Stimulated activated CD4-positive, alpha-beta T cell treated with anti-CD3 and anti-CD28 coated beads, Interleukin-1b, Interleukin-23, amount 100 ng/mL, for 24 hours (primary cell): ENCODE measurements at places on chromosomes 2 and 18.

GRCh38 chr18:79588636-79589481 is 90.7 kb upstream of the CTDP1 start:
- no peak for DNase-seq

GRCh38 chr2:148391324-148391723 is 253.2 kb upstream of the EPC2 start:
- no peak for DNase-seq

DNA sequence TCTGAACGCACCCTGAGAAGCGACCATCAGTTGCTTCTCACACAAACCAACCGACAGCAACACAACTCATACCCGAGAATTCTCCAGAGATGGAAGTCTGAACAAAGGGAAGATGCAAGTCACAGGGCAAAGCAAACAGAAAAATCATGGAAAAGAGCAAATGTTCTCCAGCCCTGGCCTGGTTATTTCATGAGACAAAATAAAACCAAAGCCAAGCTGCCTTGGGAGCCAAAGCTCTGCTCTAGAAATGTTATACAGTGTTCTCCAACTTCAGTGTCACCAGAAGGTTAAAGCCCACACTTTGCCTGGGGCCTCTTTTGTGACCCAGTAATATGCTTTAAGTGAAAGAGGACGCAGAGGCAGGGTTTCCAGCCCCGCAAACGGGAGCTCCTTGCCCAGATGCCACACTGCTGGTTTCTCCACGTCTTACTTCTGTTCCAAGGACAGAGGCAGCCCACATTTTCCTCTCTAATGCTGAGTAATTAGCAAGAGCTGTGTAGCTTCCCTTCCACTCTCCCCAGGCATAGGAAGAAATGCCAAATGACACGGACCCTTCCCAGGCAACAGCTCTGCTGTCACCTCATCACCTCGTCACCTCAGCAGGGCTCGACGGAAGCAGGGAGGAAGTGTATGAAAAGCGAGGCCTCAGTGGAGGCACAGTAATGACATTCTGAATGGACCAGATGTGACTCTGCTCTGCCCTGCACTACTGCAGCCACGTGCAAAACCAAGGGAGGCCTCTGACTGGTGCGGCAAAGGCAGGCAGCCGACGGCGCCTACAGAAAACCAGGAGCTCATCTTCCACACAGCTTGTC is 64.7 kb downstream of the FBXO15 start:
- DNase-seq = no peak

DNA sequence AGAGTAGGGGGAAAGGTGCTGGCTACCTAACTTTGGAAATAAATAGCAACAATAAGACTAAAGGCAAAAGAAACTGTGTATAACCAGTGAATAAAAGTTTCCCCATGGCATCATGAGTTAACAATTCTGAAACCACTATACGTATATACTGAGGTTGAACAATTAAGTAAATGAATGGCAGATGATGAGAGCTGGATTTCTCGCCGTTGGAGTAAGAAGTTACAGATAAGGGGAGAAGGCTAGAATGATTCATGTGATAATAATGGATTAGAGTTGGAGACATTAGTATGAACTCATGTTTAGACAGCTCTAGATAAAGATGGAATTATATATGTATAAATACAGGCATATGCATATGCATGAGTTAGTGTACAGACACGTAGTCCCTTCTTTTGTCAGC is 152.7 kb downstream of the UBR3 start:
- DNase-seq = no peak

DNA sequence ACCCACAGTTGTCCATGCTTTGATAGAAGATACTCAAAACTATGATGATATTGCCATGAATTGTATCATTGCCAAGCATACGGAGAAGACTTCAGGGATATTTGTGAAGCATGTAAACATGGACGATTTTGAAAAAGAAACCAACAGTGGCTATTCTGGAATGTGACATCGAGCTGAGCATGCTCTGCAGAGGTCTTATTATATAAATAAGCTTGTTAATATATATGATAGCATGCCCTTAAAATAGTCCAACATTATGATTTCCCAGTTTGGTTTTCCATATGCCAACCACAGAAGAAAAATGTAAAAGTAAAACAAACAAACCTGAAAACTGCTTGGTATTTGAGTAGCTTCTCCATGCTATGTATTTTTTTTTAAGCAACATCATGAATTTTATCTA is 159.1 kb downstream of the LNPK start:
- no peak for DNase-seq

DNA sequence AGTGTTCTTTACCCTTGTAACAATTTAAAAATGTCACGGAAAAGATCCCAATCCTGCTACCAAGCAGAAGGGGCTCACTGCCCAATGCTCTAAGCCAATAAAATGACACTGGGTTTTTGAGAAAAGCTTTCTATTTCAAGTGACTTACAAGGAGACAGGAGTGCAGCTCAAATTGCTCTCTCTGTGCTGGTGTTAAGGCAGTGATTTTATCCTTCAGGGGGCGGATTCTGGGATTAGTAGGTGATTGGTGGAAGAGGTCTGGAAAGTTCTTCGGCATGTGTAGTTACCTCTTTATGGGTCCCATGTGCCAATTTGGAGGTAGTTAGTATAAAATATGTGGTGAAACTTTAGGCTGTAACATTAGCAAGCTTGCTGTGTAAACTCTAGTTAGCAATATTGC is 27.4 kb upstream of the MCM6 start:
- no peak for DNase-seq

- DNase-seq = no peak
Observed at GRCh38 chr2:68968221-68968620, 6.2 kb upstream of the GKN1 start.

GRCh38 chr18:22913861-22914260 is 19.3 kb upstream of the RBBP8 start:
- DNase-seq = no peak

DNA sequence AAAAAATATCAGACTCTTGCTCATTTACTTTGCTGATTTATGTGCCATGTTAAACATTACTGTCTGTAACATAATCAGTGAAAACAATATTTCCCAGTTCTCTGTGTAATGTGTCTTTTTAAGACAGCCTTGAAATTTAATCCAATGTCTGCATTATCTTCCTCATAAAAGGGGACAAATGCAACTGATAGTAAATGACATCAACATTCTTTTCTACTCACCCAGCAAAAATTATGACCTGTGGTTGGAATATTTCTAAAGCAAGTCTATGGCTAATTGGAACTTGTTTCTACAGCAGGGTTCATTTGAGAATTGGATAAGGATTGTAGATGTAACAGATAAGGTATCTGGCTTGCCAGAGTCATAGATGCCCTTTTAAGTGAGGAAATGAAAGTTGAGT is 34.8 kb downstream of the C1D start:
- no peak for DNase-seq

DNA sequence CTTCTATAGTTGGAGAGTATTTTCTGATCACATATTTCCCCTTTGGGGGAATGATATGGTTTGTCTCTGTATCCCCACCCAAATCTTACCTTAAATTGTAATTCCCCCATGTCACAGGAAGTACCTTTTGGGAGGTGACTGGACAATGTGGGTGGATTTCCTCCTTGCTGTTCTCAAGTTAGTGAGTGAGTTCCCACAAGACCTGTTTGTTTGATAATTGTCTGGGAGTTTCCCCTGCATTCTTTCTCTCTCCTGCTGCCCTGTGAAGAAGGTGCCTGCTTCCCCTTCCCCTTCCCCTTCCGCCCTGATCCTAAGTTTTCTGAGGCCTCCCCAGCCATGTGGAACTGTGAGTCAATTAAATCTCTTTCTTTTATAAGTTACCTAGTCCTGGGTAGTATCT is 222.7 kb upstream of the SLC39A10 start:
- no peak for DNase-seq
